Type B pancreatic cell (in vitro differentiated cells): ENCODE measurements at places on chromosomes 16 and 17. TPM values are rescaled to one million over a fixed set of nuclear protein-coding genes. Genes with fewer than 3 reads are reported as not detected.

JPT1 gene
- 136 and 170 TPM in 2 replicates for total RNA-seq

AANAT gene
- not detected in 2 replicates for total RNA-seq

DNA sequence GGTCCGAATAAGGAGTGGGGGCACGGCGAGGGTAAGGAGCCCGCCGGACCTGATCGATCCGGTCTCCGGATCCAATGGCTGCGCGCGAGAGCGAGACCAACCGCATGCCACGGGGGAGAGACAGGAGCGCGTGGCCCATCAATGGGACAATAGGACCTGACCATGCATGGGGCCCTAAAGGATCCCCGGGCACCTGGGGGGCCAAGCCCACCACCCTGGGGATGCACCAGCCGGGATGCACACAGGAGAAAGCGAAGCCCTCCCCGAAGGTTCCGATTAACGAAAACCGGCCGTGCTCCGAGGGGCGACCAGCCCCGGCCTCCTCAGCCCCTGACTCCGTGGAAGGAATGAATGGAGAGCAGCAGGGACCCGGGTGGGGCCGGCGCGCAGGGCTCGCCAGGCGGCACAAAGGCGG is 525 bp downstream of the JPT1 start:
- DNase-seq, result peak; percentile 71
- H3K27ac ChIP-seq, result peak overlapping the region; percentile 88
- peaks cover 3% of the 10 kb centered on the region for H3K27me3 ChIP-seq
- H3K4me1 ChIP-seq, result peaks cover 25% of the 10 kb centered on the region

GRCh38 chr16:31215287-31216162 is 1.4 kb downstream of the PYDC1 start:
- peaks cover 3% of the 10 kb centered on the region for H3K4me1 ChIP-seq
- peak overlapping the region; percentile 80 for H3K4me3 ChIP-seq
- no peak overlapping the region for H3K27ac ChIP-seq
- H3K36me3 ChIP-seq, result no peaks in the 10 kb centered on the region

DNA sequence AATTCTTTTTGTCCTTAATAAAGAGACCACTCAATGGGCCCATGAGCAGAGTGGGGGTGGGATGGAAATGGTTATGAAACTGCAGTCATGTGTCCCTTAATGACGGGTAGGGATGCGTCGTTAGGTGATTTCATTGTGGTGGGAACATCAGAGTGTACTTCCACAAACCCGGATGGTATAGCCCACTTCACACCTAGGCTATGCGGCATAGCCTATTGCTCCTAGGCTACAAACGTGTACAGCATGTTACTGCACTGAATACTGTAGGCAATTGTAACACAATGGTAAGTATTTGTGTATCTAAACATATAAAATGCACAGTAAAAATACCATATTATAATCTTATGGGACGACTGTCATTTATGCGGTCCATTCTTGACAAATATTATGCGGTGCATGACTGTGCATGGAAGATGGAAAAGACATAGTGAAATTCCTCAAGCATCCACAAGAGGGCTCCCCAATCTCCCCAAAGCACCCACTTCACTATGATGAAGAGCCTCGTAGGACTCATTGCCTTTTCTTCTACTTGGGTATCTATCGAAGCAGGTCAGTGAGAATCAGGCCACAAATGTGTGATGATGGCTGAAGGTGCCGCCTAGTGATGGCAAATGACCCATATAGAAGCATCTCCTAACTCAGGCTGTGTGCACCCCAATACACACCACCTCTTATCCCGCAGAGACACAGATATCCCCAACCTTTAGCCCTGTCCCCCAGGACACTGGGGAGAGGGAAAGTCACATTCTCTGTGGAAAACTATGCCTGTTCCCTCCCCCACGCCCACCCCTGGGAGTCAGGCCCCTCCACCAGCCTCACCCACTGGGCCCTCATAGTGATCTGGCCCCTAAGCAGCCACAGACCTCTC is 43.5 kb downstream of the TBX21 start:
- peaks cover 66% of the 10 kb centered on the region for H3K27me3 ChIP-seq
- no peaks in the 10 kb centered on the region for H3K4me1 ChIP-seq
- H3K27ac ChIP-seq, result no peak overlapping the region
- DNase-seq, result no peak

- no peak for DNase-seq
- peaks cover 26% of the 10 kb centered on the region for H3K4me1 ChIP-seq
- H3K4me3 ChIP-seq, result no peak overlapping the region
Measured at GRCh38 chr16:51244887-51245657, 94.0 kb upstream of the SALL1 start.

- H3K4me3 ChIP-seq, result no peak overlapping the region
- peaks cover 9% of the 10 kb centered on the region for H3K4me1 ChIP-seq
- no peaks in the 10 kb centered on the region for H3K27me3 ChIP-seq
- H3K27ac ChIP-seq, result peak overlapping the region; percentile 40
- peaks cover 6% of the 10 kb centered on the region for H3K36me3 ChIP-seq
Measured at GRCh38 chr17:3007651-3008121, 55.7 kb downstream of the OR1D5 start.

DNA sequence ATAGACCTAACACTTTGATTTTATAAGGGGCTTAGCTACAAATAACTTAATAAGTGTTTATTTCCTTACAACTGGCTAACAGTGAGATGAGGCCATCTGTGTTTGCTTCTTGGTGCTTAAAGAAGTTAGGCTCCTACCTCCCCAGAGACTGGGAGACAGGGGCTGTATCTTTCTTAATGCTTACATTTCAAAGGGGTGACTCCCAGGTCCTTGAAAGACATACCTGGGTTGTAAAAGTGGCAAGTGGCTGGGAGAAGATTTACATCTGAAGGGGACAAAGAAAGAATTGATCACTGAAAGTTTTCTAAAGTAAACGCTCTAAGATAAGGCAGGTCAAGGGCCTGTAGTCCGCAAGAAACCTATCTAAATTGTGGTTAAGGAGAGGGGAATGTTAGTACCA is 196.8 kb downstream of the CNTNAP4 start:
- no peak overlapping the region for H3K4me3 ChIP-seq
- no peak for DNase-seq
- no peak overlapping the region for H3K27ac ChIP-seq
- H3K27me3 ChIP-seq, result no peaks in the 10 kb centered on the region

GRCh38 chr17:17628388-17629008 is 37.0 kb upstream of the PEMT start:
- no peak overlapping the region for H3K4me3 ChIP-seq
- no peak overlapping the region for H3K27ac ChIP-seq
- H3K36me3 ChIP-seq, result no peaks in the 10 kb centered on the region
- peaks cover 4% of the 10 kb centered on the region for H3K27me3 ChIP-seq
- no peak for DNase-seq

- peaks cover 3% of the 10 kb centered on the region for H3K27me3 ChIP-seq
- no peak for DNase-seq
- H3K4me1 ChIP-seq, result no peaks in the 10 kb centered on the region
- no peak overlapping the region for H3K27ac ChIP-seq
- H3K4me3 ChIP-seq, result no peak overlapping the region
- H3K36me3 ChIP-seq, result no peaks in the 10 kb centered on the region
Measured at GRCh38 chr17:10295728-10296343, 77.0 kb downstream of the MYH13 start.
